PC-9 (cell line): ENCODE measurements at places on chromosomes 2 and 18. TPM values are rescaled to one million over a fixed set of nuclear protein-coding genes. Genes with fewer than 3 reads are reported as not detected.

NTSR2 gene
- total RNA-seq, result not detected in 2 replicates

RAD51AP2 gene
- total RNA-seq, result not detected in 2 replicates

CRYGC gene
- total RNA-seq, result not detected in 2 replicates

GRCh38 chr18:11671156-11671555, 17.9 kb upstream of the GNAL start:
- no peak for DNase-seq

DNA sequence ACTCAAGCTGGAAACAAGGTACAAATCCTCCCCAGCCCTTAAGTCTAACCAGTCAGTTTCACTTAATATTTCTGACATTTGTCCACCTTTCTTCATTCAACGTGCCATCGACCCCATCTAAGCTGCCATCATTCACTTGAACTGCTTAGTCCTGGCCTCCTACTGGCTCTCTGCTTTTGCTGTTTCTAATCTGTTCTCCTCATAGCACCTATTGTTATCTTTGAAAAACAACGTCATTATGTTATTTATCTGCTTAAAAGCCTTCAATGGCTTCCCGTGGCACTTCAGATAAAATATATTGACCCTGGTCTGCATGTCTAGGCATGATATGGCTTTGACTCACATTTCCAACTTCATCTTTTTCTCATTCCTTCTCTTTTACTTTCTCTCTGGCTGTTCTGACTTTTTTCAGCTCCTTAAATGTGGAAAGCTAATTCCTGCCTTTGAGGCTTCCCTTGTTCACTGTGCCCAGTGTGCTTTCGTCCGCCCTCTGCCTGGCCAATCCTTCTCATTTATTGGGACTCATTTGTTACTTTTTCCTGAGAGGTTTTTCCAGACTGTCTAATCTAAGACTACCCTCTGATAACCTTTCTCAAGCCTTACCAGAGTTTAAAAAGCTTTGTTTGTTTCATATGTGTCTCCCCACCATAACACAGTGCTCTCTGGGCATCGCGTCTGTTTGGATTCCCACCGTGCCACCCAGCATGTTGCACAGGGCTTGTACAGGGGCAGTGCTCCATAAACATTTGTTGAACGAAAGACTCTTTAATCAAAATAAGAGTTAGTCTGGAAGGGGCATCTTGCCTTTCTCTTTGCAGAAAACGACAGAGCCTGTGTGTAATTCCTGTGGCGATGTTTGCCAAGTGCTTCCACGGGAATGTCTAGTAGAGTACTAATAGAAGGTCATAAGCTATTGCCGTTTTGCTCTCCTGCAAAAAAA, 183.9 kb downstream of the FMNL2 start:
- no peak for DNase-seq

MRPL44 gene
- 66.4 and 76.6 TPM in 2 replicates for total RNA-seq

KATNAL2 gene
- total RNA-seq, result 9.0 and 9.4 TPM in 2 replicates

- DNase-seq, result no peak
Observed at GRCh38 chr2:134601264-134601663, 117.5 kb downstream of the TMEM163 start.
